HTR-8/SVneo (cell line): ENCODE measurements at places on chromosomes 4 and X.
A peak's percentile ranks its signal among the peaks of the same experiment; 100 is the strongest.

DNA sequence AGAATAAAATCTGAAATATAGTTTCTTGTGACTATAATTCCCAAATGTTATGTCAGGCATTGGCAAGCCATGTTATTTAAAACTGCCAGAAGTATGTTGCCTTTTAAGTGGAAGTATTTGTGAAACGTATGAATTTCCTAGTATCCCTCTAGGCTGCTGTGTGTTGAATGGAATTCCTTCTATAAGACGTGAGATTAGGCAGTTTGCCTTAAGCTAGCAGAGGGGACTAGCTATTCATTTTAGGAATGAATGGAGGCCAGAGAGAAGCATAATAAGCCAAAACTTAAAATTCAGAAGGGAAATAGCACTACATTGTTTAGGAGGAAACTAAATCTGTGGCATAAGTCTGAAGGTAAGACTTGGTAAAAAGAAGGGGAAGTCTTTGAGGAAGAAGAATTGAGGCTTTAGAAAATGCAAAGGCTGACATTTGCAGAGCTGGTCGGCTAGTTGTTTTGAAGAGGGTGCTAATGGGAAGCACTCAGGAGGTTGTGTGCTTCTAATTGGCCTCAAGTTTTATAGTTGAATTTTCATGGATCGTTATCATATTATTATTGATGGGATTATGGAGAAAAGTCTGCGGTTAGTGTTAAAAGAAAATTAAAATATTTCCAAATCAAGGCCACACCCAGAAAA is 57.1 kb downstream of the TMEM131L start:
- DNase-seq, result no peak

GRCh38 chr4:86271057-86271456 is 88.8 kb downstream of the MAPK10 start:
- no peak for DNase-seq

GRCh38 chr4:152503653-152504290 is 32.1 kb downstream of the FBXW7 start:
- DNase-seq, result no peak

GRCh38 chrX:140092121-140092520 is 126.8 kb upstream of the CXorf66 start:
- DNase-seq, result no peak

- DNase-seq, result no peak
Observed at GRCh38 chr4:90281541-90282355, 154.6 kb downstream of the CCSER1 start.

GRCh38 chrX:46551494-46552128 is 6.4 kb upstream of the ZNF674 start:
- no peak for DNase-seq

DNA sequence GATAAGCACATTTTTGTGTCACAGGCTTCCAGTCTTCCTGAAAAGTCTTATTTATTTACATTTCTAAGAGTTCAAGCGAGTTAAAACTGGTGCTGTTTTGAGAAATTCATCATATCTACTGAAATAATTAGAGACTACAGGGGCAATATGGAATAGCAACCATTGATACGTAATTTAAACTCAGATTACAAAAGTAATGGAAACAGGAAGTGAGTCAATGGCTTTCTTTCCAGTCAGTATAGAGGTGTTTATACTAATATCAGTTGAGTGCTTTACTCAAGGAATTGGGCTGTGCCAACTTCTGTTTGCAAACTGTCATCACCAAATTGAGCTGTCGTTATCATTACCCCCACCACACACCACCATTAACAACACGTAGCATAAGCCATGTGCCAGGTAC is 222.7 kb downstream of the COL25A1 start:
- DNase-seq, result no peak

GRCh38 chrX:65595460-65595876 is 60.9 kb upstream of the LAS1L start:
- peak; percentile 31 for DNase-seq

- DNase-seq, result no peak
Observed at GRCh38 chrX:101764538-101764937, 104.9 kb upstream of the ARMCX2 start.

DNA sequence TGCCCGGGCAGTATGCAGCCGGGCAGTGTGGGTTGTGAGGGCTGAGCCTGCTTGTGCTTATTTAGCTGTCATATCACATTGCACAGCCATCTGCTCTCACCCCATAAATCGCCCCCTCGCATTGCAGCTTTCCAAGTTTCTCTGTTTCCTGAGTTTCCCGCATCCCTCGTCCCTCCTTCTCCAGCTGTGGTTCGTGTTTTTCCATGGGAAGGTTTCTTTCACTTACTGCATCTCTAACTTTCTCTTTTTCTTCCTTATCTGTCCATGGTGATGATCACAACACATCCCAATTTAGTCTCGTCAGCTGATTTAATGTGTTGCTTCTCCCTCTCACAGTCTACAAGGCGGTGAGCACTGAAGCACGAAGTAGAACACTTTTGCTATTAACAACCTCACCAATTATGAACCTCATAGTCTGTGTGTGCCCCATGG is 118.1 kb downstream of the ENPP6 start:
- no peak for DNase-seq

DNA sequence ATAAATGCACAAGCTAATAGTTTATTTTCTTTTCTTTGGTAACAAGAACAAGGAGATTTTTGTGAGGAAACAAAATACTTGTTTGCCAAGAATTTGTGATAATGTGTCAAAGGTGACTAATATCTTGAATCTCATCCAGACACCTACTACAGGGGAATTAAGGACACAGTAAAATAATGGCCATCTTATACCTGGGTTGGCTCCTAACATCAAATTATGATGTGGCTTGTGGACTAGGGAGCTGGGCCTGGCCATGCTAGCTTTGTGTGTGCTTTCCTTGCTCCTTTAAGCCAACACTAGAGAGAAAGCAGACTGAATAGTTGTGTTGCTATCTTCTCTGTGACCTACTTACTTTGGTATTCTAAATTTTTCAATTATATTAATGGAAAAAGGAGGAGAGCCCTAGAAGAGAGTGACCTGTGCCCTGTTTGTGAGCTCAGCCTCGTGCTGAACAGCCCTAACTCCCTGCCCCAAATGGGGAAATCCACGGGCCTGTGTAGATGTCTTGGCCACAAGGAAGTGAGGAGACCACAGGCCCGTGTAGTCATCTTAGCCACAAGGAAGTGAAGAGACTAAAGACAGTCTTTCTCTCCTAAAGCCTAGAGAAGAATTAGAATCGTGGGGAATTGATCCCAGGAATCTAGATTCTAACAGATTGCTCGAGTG is 23.3 kb downstream of the ARHGAP24 start:
- DNase-seq, result no peak
